ENCODE measurements at places on chromosomes 2 and 18.

DNA sequence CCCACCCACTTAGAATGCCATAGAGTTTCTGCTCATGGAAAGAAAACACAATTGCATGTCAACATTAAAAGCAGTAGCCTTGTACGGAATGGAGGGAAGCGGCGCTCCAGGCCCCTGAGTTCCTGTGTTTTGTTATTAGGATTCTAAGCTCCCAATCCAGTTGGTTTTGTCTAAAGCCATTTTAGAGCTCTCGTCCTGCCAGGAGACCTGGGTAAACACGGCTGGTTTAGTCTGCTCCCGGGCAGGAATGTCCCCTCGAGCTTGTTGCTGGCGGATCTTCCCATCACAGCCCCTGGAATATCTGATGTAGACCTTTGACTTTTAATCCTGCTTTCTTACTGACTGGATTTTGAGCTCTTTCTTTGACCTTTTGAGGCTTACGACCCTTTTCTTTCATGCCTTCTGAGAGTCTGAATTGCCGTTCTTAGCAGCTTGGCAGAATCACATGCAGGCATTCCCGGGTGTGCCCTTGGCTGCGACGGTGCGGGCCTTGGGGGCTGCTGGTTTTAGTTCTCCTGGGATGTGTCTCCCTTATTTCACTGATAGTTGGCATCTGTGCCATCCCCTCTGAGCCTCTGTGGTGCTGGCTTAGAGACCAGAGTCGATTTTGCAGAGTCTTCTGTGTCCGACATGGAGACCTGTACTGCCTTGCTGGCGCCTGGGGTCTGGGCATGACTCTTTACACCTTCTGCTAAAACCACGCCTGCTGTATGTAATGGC is 25.4 kb downstream of the GREB1 start:
- no peaks in the 10 kb centered on the region for H3K4me1 ChIP-seq
- peaks cover 11% of the 10 kb centered on the region for H3K27me3 ChIP-seq
- no peaks in the 10 kb centered on the region for H3K36me3 ChIP-seq
- no peak overlapping the region for H3K27ac ChIP-seq

DNA sequence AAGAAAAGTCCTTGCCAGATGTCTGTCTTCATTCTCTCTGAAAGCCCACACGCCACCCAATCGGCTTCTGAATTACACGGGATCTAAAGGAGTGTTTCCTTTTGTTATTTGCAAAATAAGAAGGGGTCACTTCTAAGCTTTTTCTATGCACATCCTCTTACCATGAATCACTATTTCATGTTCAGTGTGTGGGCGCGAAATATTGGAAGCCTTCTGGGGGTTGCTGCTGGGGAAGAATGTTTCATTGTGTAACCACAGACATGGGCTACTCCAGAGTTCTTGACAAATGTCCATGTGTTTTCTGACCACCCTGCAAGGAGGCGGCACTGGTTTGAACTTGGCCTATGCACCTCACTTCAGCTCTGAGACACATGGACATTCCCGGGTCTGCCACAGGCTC is 133.6 kb upstream of the APCDD1 start:
- no peaks in the 10 kb centered on the region for H3K4me1 ChIP-seq
- peaks cover 16% of the 10 kb centered on the region for H3K27me3 ChIP-seq
- no peak for DNase-seq
- H3K4me3 ChIP-seq = no peak overlapping the region
- no peak overlapping the region for H3K27ac ChIP-seq

GRCh38 chr2:150520887-150521664 is 33.6 kb upstream of the RND3 start:
- peaks cover 25% of the 10 kb centered on the region for H3K27me3 ChIP-seq
- H3K36me3 ChIP-seq = peaks cover 7% of the 10 kb centered on the region
- no peak overlapping the region for H3K27ac ChIP-seq
- H3K4me3 ChIP-seq = no peak overlapping the region

- H3K36me3 ChIP-seq = no peaks in the 10 kb centered on the region
- H3K4me3 ChIP-seq = no peak overlapping the region
- H3K27ac ChIP-seq = no peak overlapping the region
- no peak for DNase-seq
- no peaks in the 10 kb centered on the region for H3K4me1 ChIP-seq
- no peaks in the 10 kb centered on the region for H3K27me3 ChIP-seq
Measured at GRCh38 chr18:29660777-29661176, 1381.8 kb downstream of the DSC3 start.

DNA sequence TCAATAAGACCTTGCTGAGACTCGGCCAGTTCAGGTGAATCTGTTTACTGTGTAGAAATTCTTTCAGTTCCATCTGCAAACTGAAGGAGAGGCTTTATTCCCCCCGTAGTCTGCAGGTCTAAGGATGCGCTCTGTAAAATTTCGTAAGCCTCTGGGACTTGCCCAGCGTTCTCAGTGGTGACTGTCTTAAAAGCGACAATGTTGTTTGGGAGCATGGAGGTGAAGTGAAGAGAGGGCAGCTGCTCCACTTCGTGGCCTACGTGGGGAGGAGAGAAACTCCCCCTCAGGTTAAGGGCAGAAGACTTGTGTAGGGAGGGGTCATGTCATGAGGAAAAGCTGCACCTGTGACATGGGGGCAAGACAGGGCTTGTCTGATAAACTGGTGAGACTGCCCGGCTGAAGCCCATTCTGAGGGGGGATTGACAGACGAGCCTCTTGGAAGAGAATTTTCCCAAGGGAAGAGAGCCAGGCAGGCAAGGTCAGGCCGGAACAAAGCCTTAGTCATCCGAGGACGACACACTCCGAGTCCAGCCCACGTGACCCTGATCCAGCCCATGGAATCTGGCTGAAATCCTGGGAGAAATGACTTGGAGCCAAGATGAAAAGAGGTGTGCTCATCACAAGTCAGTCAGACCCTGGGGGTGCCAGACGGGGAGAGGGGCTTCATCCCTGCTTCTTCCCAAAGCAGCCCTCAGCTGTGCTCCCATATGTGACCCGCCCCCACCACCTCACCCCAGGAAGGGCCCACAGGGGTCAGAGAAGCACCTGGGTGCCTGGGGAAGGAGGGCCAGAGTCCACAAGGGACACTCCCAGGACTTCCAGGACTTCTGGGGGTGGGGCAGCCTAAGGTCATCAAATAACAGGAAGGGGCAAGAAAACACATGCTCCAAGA is 88.5 kb upstream of the SH3BP4 start:
- no peak overlapping the region for H3K4me3 ChIP-seq
- DNase-seq = no peak
- no peaks in the 10 kb centered on the region for H3K4me1 ChIP-seq

Data from naive thymus-derived CD8-positive, alpha-beta T cell (primary cell).